ENCODE measurements at places on chromosomes 2 and 18.

DNA sequence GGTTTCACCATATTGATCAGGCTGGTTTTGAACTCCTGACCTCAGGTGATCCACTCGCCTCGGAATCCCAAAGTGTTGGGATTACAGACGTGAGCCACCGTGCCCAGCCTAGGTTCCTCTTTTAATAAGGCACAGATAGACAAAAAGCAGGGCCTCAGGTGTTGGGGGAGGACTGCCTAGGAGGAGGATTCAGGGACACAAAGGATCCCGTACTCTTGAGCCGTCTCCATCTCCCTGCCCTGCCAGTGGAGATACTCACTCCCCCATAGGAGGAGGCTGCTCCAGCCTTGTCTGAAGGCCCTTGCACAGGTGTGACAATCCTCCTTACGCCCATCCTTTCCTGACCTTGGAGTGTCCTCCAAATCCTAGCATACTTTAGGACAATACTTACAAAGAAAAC lies 32.0 kb upstream of the TFCP2L1 start:
- DNase-seq = no peak

- DNase-seq = no peak
These were observed 488.6 kb upstream of the SMIM21 start for GRCh38 chr18:75915941-75916623.

DNA sequence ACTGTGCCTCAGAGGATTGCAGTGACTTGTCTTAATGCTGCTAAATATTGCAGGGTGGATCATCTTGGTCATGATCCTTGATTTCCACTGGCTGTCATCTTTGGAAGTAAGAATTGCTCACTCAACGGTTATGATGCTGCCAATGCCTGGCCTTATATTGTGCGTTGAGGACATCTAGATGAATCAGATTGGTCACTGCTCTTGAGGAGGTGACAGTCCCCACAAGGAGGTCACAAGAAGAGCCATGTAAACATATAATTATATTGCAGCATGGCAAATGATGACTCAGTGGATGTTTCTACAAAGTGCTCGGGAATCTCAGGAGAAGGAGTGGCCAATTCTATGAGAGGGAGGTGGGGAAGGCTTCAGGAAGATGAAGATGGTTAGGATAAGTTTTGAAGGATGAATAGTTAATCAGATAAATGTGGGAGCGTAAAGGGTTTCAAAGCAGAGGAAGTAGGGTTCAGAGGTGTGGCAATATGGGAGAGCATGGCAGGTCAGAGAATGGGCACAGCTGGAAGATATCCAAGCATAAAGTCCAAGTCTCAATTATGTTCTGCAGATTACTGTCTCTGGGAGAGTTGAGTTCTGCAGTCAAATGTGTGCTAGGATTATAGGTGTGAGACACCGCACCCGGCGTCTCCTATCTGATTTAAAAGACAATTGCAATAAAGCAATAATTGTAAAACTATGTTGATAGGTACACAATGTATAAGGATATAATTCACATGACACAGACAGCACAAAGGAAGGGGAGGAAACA lies 21.3 kb upstream of the TMEM131 start:
- no peak for DNase-seq

GRCh38 chr2:227829337-227829736 lies 15.7 kb downstream of the CCL20 start:
- no peak for DNase-seq

GRCh38 chr2:239399921-239400595 lies 762 bp downstream of the HDAC4 start:
- no peak for DNase-seq

DNA sequence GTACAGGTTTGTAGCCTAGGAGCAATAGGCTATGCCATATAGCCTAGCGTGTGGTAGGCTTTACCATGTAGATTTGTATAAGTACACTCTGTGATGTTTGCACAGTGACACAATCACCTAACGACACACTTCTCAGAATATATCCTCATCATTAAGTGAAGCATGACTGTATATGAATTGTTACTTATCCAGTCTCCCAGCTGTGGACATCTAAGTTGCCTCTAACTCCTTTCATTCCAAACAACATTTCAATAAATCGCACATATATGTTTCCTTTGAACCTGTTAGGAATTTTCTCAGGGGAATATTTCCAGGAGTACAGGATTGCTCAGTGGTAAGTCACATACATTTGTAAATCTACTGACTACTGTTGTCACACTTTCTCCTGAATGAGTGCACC lies 90.0 kb downstream of the ARHGAP15 start:
- DNase-seq = no peak

DNA sequence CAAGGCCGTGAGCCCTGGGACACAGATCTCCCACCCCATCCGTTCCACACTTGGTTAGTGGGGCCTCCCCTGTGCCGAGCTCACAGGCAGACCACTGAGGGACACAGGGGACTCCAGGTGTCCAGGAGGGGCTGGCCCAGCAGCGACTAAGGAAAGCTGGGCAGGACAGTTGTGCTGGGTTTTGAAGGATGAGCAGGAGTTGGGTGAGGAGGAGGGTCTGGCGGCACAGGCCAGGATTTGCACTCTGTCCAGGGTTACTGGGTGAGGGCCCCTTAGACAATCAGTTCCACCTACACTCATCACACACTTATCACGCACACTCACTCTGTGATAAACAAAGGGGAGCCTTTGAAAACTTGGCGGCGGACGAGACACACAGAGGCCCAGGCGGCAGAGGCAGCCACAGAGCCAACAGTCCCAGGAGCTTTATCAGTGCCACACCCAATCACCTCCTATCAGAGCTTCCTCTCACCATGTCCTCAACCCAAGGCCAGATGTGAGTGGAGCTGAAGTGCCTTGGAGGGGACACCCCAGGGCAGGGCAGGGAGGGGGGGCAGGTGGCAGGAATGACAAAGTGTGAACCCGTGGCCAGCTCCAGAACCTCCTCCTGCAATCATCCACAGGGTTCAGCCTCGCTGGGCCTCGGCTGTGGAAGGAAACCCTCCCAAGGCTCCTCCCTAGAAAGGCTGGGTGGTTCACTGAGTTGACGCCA lies 26.6 kb downstream of the BIN1 start:
- DNase-seq = no peak

- no peak for DNase-seq
These were observed 18.0 kb downstream of the RNF125 start for GRCh38 chr18:32036506-32037180.

DNA sequence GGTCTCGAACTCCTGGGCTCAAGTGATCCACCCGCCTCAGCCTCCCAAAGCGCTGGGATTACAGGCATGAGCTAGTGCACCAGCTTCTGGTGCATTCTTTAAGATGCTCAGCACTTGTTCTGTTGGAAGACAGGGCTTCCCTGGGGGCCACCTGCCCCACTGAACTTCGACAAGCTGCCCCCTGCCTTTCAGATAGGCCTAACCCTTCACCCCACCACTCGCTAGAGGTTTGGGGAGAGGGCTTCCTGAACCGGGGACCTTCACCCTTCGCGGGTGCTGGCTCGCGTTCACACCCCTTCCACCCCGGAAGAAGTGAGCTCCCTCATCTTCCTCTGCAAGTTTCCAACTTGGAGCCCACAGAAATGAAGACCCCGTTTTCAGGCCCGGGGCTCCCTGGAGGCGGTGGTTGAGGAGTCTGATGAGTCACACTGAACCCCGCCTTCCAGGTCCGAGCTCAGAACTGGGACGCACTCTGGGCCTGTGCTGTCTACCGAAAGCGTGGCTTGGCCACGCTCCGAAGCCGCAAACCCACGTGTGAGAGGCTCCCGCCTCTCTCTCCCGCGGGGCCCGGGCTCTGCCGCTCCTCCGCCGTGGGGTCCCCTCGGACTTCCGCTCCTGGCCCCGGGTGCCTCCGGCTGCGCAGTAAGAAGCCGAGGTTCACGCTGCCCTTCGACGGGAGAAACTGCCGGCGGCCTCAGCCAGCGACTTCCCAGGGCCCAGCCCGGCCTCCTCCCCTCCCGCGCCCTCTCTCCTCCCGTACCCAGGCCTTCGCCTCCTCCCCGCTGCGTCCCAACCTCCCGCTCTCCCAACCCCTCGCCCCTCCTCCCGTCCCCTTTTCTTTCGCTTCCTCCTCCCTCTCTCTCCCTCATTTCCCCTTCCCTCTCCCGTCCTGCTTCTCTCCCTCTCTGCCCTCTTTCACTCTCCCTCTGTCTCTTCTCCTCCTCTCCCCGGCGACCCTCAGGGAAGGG lies 47.5 kb upstream of the SP3 start:
- no peak for DNase-seq

DNA sequence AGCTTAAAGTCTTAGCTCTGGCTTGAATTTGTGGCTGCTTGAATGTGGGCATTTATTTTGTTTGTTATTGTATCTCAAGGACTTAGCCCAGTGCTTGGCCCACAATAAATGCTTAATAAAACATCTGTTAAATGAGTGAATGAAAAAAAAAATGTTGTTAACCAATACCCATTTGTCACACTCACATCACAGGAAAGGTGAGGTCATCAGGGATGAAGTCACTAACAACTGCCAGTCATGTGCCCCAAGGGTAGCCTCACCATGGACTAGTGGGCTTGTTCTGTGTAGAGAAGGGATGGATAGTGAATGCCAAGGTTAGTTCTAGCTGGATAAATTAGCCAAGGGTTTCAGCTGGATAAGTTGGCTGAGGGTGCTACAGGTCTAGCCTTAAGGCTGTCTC lies 3.0 kb downstream of the NRBP1 start:
- peak; percentile 22 for DNase-seq

DNA sequence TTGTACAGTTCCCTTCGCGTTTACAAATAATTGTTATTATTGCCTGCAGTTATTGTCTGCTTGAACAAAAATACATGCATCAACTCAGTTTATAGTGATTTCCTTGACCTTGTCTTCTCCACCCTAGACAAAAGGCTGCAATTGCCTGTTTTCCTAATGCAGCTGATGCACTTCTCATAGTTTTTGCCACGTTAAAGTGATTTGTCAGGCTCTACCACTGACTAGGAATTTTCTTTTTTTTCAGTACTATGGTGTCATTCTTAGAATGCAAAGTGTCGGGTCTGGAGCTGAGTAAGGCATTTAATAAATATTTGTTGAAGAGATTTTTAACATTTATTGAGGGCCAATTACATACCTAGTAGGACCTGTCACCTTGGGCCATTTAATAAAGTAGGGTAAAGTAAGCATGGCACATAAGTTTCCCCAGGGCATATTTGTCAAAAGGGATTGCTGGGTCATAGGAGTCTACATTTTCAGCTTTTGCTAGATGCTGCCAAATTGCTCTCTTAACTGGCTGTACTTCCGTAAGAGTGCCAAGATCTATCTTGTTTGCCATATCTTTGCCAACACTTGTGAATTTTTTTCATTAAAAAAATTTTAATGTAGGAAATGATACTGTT lies 24.1 kb downstream of the ACSL3 start:
- no peak for DNase-seq

- DNase-seq = no peak
These were observed 881.6 kb upstream of the PIK3C3 start for GRCh38 chr18:41073372-41073954.

- DNase-seq = no peak
These were observed 129.4 kb upstream of the CNTNAP5 start for GRCh38 chr2:123895651-123896050.

- DNase-seq = no peak
These were observed 34.2 kb downstream of the ALS2 start for GRCh38 chr2:201746551-201746950.

GRCh38 chr18:79547413-79548076 lies 132.1 kb upstream of the CTDP1 start:
- DNase-seq = no peak

DNA sequence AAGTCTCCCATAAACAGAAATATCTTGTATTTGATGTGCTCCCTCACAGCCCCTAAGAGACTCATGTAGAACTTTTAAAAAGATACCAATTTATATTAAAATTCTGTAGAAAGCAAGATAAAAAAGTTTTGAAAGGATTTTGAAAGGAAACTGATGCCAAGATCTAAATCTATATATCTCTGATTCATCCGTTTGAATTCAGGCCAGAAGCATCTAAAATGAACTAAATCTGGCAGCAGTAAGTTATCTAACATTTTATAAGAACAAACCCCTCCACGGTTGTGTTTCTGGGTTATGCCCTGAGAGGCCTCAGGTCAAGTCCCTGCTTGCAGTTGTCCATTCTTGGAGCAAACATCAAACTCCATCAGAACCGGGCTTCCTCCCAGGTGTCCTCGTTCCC lies 165.8 kb downstream of the FBXO15 start:
- no peak for DNase-seq

- no peak for DNase-seq
These were observed 599.1 kb upstream of the FSHR start for GRCh38 chr2:49753344-49753985.

- DNase-seq = no peak
These were observed 7.6 kb upstream of the ESPNL start for GRCh38 chr2:238092486-238093035.

DNA sequence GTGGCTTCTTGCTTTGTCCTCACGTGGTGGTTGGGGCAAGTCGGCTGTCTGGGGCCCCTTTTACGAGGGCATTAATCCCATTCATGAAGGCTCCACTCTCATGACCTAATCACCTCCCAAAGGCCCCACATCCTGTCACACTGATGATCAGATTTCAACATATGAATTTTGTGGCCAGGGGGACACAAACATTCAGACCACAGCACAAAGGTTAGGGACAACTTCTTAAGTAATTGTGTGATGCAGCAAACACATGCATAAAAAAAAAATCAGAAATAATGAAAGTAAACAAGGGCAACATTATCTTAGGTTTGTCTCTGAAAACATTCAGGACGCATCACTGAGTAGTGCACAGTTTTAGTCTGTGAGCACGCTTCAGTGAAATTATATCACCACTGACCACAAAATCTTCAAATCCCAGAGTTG lies 54.2 kb upstream of the FRZB start:
- DNase-seq = no peak

GRCh38 chr2:191244350-191244749 lies 854 bp upstream of the MYO1B start:
- no peak for DNase-seq

DNA sequence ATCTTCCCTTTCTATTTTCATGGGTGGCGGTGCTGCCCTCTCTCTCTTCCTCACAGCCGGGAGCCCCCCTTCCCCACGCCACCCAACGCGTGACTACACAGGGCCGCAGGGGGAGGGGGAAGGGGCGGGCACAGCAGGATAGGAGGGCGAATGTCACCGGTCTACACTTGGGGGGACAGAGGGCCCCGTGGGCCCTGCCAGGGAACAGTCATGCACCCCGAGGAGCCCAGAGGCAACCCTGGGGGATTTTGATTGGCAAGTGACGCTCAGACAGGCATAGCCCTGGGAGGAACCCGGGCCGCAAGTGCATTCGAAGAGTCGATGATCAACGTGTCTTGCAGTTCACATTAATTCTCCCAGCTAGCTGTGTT lies 91.1 kb upstream of the ANKRD30BL start:
- no peak for DNase-seq

DNA sequence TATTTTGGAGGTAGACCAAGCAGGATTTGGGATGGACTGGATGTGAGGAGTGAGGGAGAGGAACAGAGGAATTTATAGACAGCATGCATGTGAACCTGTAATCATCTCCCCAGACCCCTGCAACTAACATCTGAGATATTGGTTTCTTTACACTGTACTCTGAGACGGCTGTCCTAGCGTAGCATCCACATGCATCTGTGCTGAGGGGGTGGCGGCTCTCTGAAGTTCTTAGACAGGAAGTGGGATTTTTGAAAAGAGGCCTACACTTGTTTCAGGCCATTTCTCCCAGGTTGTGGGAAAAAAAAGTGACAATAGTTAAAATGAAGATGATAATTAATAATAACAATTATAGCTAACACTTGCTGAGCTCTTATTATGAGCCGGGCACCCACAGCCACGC lies 150.2 kb upstream of the GATA6 start:
- no peak for DNase-seq

GRCh38 chr2:130252880-130253645 lies 54.8 kb upstream of the TUBA3E start:
- peak; percentile 5 for DNase-seq

- DNase-seq = no peak
These were observed 212.3 kb downstream of the CDH20 start for GRCh38 chr18:61545281-61546245.

Measured in epithelial cell of prostate (primary cell).